ENCODE measurements at places on chromosomes 7 and 10.

DNA sequence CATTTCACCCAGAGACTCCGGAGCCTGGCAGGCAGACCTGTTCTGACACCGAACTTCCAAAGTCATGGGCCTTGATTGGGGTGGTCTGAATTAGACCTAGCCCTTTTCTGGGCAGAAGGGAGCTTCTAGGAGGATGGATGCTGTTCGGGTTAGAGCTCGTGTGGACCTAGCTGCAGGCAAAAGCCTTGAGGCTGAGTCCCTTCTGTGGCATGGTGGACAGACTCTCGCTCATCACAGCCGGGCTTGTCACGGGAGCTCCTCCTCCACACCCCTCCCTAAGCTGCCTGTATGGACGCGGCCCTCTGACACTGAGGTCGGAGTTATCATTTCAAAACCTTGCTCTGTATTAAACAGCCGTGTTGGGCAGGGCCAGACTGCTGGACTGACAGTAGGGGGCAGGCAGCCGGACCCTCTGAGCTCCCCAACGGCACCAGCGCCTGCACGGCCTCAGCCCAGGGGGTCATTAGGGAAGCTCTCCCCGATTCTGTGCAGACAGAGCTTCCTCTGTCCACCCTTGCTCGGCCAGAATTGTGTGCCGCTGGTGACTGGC lies 2.2 kb downstream of the IRF5 start:
- DNase-seq = no peak

GRCh38 chr10:74754381-74754821 lies 72.0 kb upstream of the KAT6B start:
- DNase-seq = no peak

DNA sequence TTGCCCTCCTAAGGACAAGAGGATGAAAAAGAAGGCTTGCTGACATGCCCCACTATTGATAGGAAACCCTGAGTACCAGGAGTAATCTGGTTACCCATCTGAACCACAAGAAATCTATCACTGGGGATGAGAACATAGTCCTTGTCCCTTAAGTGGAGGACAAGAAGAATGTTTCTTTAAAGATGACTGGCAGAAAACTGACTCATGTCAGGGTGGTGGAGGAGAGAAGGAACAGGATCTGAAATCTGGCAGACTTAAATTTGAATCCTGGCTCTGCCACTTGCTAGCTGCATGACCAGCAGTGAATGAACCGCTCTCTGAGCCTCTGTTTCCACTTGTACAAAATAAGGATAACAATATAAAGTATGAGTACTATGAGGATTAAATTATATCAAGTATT lies 38.9 kb upstream of the XPNPEP1 start:
- no peak for DNase-seq

DNA sequence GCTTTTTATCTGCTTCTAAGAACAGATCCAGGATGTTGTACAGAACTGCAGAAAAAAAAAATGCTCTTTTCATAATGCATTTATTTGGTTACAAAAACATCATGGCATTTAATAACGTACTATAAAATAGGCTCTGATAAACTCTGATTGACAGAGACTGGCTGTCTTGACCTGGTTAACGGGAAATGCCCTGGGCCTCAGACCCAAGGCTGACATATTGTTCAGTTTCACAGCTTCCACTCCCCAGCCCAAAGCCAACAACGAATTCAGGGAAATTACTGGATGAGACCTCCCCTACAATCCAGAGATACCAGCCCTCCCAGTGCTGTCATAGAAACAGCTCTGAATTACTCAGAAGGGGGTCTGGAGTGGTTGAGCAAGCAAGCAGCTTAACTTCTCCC lies 260.1 kb downstream of the CREB5 start:
- DNase-seq = no peak

- no peak for DNase-seq
These were observed 11.6 kb upstream of the NPVF start for GRCh38 chr7:25239888-25240287.

GRCh38 chr10:98038288-98038687 lies 7.9 kb upstream of the CRTAC1 start:
- DNase-seq = no peak

DNA sequence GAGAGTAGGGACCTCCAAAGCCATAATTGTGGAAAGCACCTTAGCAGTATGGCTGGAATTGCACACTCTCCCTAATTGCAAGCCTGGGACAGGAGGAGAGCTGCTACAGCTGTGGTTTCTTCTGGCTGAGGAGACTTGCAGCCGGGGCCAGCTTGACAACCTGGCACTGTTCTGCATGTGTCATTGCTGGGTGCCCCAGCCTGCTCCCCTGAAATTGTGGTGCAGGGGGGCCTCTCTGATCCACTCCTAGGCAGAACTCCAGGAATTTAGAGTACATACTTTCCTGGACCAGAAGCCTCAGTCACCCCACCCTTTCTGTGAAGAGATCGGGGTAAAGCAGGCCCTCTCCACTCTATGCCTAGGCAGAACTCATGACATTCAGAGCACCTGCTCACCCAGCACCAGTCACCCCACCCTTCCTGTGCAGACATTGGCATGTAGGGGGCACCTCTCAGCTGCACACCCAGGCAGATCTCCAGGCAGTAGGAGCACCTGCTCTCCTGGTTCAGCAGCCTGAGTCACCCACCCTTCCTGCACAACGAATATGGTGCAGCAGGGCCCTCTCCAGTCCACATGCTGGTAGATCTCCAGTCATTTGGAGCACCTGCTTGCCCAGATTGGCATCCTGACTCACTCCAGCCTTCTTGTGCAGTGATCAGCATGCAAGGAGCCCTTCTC lies 34.4 kb upstream of the DYNC1I1 start:
- DNase-seq = no peak

GRCh38 chr10:133613699-133614098 lies 12.9 kb downstream of the FRG2B start:
- DNase-seq = no peak

- DNase-seq = no peak
These were observed 76.7 kb downstream of the VWA2 start for GRCh38 chr10:114315566-114316420.

GRCh38 chr7:99579956-99580777 lies 17.9 kb upstream of the TMEM225B start:
- peak; percentile 41 for DNase-seq

- DNase-seq = no peak
These were observed 58.0 kb downstream of the PDSS1 start for GRCh38 chr10:26755443-26755903.

GRCh38 chr7:158101821-158102450 lies 485.7 kb downstream of the PTPRN2 start:
- no peak for DNase-seq

- no peak for DNase-seq
These were observed 165.5 kb upstream of the TBX20 start for GRCh38 chr7:35419391-35419755.

DNA sequence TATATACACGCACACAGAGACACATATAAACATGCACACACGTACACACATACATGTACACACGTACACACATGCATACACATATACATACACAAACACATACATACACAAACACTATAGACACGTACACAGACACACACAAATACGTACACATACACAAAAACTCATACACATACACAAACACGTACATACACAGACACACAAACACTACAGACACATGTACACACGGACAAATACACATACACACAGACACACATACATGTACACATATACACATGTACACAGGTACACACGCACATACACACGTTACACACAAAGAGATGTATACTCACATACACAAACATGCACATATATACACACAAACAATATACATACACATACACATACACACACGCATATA lies 35.2 kb upstream of the GTF2IRD1 start:
- no peak for DNase-seq

DNA sequence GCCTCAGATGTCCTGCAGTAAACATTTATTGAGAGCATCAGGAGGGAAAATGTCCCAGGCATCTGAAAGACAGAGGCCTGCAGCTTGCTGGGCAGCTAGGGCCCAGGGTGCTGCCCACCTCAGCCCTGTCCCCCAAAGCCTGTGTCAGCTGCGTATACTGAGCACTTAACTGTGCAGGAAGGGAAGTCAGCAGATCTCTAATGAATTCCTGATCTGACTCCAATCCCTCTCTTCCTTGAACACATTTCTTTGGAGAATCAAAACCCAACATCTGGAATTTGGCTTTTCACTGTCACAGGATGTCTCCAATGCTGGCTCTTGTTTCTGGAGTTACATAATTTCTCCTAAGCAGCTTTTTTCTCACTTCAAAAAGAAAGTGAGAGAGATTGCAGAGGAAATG lies 364.7 kb upstream of the NFE2L3 start:
- no peak for DNase-seq

DNA sequence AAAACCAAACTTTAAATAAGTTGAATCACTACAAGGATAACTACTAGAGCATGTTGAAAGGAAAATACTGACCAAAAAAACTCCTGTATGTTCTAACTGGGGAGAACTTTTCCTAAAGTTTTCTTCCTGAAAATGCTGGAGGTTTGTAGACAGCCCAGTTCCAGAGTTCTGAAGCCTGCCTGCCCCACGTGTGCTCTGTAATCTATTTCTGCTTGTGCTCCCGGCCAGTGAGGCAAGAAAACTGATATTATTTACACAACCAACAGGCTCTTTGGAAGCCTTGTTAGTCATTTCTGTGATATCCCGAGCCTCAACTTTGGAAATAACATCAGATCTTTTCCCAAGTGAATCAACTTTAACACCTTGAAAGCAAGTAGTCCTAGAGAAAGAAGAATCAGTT lies 46.7 kb downstream of the ZFAND4 start:
- no peak for DNase-seq

DNA sequence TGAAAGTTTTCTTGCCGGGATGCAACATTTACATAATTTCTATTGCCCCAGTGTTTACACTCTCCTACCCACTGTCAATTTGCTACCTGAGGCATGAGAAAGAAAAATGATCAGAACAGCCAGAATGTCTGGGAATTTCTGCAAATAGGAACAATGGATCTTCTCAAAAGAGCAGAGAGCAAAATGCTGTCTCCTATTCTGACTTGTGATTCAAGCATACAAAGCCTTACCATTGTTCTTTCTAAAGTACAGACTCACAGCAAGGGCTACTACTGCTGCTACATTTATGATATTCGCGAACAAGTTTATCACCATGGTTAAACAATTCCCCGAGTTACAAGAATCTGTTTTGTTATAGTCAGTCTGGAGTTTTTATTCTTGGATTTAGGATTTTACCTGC lies 329.9 kb upstream of the CELF2 start:
- no peak for DNase-seq

DNA sequence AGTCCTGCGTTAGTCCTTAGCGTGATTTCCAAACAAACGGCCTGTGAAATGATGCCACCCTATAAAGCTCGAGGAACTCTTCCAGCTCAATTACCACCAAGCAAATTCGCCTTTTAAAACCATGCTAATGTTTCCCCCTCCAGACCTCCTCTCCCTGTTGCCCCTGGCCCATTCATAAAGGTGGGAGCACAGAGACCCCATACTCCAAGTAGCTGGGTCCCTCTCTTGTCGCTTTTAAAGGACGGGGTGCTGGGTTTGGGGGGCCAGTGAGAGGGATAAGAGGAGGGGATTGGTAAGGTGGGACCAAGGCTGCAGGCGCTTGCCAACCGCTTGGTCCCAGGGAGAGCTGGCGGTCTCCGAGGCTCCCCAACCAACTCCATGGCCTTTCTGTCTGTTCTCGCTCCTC lies 1.2 kb downstream of the HMX2 start:
- no peak for DNase-seq

- no peak for DNase-seq
These were observed 3.8 kb upstream of the CRCP start for GRCh38 chr7:66110856-66111255.

- no peak for DNase-seq
These were observed 164.6 kb downstream of the NEURL1 start for GRCh38 chr10:103658049-103658577.

DNA sequence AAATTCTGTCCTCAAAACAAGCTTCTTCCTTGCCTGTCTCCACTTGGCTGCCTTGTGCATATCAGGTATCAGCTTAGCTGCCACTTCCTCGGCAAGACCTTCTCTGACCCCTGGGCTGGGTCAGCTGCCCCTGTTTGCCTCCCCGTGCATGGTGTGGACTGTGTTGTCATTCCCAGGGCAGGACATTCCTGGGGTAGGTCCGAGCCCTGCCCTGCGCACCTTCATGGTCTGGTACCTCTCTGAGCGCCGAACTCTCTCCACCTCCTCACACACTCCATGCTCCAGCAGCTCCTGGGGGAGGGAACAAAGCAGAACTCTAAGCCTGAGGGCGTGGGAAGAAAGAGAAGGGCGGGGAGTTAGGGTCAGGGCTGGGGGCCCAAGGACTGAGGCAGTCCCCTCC lies 3.8 kb downstream of the POLM start:
- DNase-seq = no peak

DNA sequence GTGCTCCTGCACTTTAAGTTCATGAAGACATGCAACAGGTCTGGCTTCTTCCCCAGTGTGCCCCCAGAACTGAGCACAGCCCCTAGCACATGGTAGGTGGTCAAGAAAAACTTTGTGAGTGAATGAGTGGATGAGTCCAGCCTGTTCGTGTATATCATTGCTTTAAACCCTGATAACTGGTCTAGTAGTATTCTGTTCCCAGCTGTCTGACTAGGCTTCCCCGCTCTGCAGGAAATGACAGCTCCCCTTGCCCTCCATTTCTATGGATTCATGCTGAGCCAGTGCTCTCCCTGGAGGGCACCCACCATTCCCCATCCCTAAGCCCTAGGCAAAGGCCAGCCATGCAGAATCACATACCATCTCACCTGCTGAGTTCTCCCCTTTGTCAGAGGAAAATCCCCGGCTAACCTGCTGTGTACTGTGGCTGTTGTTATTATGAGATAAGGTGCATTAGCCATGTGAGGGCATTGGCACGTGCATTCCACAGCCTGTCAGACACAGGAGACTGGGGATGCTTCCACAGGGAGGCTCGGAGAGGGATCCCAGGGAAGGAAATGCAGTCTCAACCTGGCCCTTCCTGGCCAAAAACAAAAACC lies 698.9 kb downstream of the GRID1 start:
- DNase-seq = no peak

DNA sequence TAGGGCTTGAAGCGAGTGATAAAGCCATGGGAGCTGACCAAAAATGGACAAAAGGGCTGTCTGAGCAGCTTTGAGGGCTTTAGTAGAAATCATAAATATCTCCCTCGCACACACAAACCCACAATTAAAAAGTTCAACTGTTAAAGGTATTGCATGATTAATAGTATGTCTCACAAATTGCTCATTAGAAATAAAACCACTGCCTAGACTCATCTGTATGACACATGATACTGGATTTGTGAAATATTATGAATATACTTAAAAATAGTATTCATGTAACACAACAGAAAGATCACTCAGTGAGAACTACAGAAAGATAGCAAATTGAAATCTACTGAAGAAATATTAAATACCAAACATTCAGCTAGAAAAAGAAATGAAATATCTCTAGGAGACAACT lies 11.9 kb upstream of the PTPN12 start:
- DNase-seq = no peak

All from activated effector memory CD4-positive, alpha-beta T cell treated with Interleukin-2 at 50 U/mL for 16 hours (primary cell).